ENCODE measurements at places on chromosomes 5 and 9.

GRCh38 chr5:54281960-54282692 is 28.2 kb downstream of the ARL15 start:
- DNase-seq = no peak

DNA sequence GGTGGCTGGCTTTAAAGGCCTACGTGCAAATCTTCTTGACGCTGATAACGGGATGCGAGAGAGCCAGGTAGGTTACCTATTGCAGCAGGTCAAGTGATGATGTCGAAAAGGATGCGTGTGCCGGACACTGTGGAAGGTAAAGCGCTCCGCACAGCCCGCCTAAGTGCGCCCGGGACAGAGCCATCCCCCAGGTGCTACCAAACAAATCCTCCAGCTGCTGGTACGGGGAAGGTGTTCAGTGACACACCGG is 245 bp upstream of the DNAJC25 start:
- DNase-seq = no peak

- DNase-seq = no peak
Measured at GRCh38 chr5:132176987-132177386, 50.7 kb downstream of the P4HA2 start.

- DNase-seq = no peak
Measured at GRCh38 chr9:111427186-111427585, 57.0 kb downstream of the ECPAS start.

DNA sequence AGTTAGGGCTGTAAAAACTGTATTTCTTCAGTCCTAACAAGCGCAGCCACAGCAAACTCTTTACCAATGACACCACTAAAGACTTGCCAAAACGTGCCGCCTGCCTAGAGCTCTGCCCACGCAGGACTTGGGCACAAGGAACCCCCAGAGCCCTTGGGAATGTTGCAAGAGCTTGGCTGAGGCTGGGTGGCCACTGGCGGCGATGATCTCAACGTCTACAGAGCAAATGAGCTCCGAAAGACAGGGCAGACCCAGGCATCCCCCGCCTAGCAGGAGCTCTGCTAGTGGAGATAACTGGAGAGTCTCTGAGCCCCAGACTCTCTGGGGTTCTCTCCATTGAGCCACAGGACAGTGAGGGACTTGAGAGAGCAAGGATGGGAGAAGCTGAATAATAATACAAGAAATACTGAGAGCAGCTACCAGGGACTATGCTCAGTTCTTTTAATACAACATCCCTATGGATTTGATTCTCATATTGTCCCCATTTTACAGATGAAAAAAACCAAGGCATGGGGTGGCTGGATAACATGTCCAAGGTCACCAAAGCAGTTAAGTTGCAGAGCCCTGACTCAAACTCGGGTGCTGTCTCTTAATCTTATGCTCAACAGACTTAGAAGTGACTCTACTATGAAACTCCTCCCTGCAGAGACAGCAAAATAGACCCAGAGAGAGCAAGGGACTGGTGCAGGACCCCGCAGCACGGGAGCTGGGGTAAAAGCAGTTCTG is 32.5 kb downstream of the SHB start:
- DNase-seq = no peak

DNA sequence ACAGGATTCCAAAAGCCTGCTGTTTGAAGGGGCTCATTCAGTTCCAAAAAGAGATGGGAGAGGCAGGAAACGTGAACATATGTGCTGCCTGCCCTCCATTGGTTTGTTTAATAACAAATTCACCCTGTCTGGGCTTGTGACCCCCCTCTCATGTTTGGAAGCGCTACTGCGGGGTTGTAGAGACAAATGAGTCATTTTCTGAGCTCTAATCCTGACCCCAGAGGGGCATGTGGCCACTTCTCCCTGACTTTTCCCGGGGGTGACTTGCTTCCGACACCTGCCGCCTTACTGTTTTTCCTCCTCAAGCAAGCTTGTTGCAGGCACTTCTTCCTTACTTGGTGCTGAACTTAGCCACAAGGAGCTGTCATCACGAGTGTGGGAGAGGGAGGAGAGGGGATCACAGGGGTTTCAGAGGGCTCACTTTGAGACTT is 75.9 kb downstream of the LMNB1 start:
- DNase-seq = no peak

DNA sequence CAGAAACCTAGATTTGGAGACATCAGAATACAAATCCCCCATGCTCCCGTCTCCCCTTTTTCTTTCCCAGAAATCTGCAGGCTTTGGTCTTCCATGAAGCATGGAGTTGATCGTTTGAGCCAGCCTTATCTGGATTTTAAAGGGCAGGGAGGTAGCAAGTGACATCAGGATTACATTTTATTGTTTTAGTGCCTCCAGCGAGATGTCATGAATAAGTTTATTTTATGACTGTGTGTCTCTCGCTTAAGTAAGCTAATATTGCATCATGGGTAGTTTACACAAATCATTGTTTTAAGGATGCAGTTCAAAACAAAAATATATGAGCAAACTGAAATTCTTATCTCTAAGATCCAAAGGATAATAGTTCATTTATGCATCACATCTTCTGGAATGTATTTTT is 50.7 kb upstream of the TNFSF8 start:
- DNase-seq = no peak

DNA sequence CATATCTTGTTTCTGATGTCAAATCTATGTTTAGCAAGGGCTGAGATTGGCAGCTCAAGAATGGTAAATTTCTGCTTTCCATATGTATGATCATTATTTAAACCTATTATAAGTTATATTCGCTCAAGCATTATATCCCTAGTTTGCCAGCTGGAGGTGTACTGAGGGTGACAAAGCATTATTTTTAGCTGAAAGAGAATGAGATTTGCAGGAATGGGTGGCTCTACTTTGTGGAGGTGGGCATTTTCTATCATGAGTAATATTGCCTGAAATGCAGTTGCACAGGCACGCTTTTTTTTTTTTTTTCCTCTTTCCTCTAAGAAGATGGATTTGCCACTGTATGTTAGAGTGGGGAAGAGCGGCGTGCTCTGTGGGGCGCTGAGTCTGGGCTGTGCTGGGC is 393.8 kb downstream of the EBF1 start:
- DNase-seq = no peak

GRCh38 chr5:9559965-9560364 is 14.1 kb upstream of the SEMA5A start:
- DNase-seq = no peak
